ENCODE measurements at places on chromosomes 1 and 21. TPM values are rescaled to one million over a fixed set of nuclear protein-coding genes. Genes with fewer than 3 reads are reported as not detected.

DNA sequence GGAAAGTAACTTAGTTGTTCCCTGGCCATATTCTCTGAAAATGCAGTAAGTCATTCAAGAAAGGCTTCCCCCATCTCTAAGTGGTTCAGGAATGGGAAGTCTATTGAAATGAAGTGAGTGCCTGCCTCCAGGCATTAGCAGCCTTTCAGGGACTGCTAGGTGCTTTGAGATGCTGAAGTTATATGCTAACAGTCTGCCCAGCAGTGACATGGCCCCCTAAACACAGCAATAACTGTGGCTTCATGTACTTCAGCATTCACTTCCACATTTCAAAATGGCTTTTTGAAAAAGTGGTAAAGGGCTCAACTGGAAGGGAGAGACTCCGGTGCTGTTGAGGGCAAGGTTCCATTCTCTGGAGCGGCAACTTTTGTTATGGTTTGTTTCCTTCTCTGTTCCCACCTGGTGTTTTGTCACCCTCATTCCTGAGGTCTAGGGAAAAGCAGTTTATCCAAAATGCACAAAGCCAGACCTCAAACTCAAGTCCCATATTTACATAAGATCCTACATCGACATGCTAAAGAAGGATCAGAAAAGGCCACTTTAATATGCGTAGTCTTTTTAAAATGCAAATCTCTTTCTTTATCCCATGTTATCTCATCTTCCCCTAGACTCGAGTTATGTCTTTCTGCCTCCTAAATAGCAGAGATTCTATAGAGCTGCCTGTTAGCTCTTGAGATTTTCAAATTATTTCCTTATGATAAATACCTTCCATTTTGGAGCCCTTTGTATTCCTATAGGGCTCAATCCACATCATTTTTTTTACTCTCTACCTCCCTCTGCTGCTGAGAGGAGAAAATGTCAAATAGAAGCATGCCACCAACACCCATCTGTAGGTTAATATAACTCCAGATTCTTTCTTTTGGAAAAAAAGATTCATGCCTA lies 34.2 kb upstream of the LRRC8C start:
- DNase-seq, result no peak

DNA sequence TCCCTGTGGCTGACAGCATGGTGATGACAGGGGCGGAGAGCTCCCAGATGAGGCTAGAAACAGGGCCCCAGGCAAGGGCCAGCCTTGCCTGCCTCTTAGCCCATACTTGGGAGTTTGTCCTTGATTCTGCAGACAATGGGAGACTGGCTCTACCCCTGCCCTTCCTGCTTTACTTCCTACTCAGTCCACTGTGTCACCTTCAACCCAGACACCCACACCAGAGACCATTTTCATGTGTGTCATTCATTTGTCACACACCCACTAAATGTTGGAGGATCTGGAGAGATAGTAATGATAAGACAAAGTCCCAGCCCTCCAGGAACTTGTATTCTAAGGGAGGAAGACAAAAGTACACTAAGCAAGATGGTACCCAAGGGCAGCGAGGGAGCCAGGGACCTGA lies 43.7 kb downstream of the SYT6 start:
- no peak for DNase-seq

DNA sequence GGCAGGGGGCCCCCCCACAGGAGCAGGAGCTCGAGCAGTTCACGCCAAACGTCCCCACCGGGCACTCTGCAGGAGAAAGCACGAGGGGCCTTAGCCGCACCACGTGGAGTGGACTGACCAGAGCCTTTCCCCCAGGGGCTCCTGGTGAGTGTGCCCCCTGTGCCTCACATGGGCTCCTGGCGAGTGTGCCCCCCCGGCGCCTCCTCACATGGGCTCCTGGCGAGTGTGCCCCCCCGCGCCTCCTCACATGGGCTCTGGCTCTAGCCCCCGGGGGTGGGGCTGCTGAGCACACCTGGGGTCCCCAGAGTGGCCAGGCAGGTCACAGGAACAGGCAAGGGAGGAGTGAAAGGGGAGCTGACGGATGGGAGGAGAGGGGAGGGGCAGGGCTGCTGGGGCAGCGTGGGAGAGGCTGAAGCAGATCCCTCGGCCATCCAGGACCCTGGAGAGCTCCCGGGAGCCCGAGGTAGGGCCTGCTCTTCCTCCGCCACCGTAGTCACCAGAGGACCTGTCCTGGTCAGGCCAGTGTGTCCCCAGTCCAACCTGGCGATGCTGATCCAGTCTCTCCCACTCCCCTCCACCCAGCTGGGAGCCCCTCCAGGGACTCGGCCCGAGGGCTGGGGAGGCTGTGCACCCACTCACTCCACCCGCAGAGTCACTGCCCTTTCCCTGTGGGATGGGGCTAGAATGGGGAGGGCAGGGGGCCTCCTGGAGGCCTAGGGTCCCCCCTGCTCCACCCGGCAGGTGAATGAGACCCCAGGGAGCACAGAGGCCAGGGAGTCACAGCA lies 47.6 kb downstream of the ARHGEF16 start:
- no peak for DNase-seq

DNA sequence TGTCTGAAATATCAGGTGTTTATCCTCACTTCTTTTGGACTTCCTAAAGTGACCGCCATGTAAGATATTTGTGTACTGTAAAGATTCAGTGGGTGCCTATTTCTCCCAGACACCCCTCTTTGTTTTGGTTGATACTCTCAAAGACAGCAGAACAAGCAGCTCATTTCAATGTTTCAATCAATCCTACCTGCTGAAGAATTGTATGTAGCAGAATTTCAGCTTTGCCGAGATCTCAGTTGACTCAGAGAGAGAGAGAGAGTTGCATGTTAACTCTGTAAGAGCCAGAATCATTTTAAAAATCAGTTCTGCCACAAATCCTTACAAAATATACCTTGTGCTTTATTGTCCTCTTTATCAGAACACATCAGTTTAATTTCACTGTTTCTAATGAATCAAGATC lies 987.3 kb downstream of the ADGRL2 start:
- DNase-seq, result no peak

DNA sequence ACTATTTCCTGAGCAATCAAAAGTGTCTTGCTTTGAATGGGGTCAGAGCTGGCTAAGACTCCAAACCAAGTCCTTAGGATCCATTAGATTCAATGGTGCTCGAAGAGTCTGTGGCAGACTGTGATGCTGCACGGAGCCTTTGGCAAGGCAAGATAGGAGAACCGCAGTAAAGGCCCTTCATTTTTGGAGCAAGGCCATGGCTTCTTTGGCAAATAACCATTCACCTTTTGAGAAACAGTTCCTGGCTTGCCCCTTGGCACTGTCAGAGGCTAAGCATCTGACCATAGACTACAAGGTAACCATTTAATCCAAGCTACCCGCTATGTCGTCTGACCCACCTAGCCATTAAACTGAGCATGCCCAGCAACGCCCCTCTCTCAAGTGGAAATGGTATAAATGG lies 45.2 kb downstream of the EDN2 start:
- no peak for DNase-seq

DNA sequence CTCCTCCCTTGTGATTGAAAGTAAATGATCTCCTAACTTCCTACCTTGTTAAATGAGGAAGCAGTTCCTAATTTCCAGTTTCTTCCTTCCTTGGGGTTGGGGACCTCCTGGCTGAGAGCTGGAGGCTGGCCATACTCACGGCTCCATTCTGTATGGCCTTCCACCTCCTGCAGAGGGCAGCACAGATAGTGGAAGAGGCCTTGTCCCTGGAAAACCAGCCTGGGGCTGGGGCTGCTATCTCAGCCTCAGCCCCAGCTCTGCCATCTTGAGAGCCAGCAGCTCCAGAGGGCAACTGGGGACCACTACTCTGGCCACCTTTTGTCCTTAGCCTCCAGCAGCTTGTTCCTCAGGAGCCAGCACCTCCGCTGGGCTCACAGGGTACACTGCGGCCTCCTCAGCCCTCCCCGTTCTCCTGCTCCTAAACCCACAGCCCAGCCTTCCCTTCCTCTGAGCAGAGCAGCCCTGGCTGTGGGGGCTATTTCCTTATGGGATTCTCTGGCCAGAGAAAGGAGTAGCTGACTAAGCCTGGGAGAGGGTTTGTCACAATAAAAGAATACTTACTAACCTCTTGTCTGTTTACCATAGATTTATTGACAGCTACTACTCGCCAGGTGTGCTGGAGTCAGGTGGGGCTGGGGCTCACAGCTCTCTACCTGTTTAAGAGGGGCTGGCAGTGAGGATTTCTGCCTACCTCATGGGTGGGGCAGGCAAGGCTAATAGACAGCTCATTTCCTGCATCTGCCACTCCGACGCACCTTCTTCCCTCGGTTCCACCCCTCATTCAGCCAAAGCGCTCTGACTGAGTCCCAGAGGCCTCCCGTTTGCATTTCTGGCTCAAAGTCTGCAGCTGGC lies 6.3 kb downstream of the TMEM234 start:
- DNase-seq, result no peak

DNA sequence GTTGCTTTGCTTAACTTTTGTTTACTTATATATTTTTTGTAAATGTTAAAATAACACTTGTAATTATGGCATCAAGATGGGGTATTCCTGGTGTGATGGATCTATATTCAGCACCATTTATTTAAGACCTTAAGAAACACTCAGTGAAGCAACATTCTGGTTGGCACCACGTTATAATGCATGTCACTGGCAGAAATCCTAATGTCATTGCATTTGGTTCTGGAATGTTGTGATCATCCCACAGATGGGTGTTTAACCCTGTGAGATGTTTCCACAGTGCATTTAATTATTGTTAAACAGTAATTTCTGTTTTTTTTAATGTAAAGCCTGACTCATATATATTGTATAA lies 116.5 kb downstream of the NOS1AP start:
- no peak for DNase-seq

- no peak for DNase-seq
Observed at GRCh38 chr1:181551754-181552153, 68.4 kb downstream of the CACNA1E start.

- DNase-seq, result no peak
Observed at GRCh38 chr1:56194701-56195300, 384.6 kb downstream of the PLPP3 start.

IFI44L gene
- total RNA-seq, result 8.6 TPM

C1orf53 gene
- total RNA-seq, result 9.9 TPM

GRCh38 chr1:175888996-175889395 lies 145.6 kb upstream of the TNR start:
- DNase-seq, result no peak

PLA2G2D gene
- total RNA-seq, result not detected

DNA sequence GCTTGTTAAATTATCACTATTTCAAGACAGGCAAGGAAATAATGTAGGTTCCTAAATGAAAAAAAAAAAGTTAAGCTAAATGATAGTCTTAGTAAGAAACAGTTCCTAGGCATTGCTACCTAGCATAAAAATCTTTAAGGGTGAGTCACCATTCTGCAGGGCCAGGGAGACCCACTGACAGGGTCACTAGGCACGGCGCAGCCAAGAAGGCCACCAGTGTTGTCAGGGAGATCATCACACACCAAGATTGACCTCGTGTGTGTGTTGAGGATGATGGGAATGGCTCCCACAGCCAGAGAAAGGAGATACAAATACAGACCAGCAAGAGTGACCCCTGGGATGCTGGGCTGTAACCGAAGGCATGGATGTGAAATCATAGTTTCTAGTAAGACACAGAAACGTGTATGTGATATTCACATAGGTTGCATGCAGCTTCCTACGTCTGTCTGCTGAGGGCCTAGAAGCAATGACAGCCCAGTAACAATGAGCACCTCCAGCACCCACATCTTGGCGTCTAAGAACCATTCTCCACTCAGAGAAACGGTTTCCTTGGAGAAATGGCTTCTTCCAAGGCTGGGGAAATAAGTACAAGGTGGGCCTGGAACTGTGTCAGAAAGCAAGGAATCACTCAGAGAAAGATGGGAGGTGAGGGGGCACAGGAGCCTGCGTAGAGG lies 29.1 kb downstream of the RIPK4 start:
- DNase-seq, result no peak

DNA sequence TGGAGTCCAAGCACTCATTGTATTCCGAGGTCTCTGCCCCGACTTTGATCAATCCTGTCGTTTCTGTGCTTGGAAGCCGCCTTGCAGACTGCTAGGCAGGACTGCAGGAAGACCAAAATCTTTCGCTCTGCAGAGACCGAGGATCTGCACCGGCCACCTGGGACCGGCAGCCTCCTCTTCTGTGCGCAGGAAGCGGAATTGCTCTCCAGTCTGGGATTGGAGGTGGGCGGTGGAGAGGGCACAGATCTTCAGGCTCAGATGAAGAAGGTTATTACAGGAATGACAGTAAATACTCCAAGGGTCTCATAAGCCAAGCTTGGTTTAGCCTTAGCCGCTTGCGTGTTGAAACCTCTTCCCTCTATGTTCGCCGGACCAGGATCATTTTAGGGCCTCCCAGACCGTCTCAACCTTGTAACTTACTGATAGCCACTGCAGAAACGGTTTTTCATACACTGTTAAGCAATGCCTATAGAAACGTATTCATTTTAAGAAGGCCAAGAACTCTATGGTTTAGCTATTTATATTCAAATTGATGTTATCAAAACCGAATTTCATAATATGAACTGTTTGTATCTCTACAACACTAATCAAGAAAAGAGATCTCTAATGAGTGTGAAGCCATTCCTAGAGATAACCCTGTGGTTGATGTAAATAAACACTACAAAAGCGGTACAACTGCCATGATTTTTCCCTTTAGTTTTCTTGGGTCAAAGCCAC lies 1.1 kb downstream of the MIA3 start:
- no peak for DNase-seq

DNA sequence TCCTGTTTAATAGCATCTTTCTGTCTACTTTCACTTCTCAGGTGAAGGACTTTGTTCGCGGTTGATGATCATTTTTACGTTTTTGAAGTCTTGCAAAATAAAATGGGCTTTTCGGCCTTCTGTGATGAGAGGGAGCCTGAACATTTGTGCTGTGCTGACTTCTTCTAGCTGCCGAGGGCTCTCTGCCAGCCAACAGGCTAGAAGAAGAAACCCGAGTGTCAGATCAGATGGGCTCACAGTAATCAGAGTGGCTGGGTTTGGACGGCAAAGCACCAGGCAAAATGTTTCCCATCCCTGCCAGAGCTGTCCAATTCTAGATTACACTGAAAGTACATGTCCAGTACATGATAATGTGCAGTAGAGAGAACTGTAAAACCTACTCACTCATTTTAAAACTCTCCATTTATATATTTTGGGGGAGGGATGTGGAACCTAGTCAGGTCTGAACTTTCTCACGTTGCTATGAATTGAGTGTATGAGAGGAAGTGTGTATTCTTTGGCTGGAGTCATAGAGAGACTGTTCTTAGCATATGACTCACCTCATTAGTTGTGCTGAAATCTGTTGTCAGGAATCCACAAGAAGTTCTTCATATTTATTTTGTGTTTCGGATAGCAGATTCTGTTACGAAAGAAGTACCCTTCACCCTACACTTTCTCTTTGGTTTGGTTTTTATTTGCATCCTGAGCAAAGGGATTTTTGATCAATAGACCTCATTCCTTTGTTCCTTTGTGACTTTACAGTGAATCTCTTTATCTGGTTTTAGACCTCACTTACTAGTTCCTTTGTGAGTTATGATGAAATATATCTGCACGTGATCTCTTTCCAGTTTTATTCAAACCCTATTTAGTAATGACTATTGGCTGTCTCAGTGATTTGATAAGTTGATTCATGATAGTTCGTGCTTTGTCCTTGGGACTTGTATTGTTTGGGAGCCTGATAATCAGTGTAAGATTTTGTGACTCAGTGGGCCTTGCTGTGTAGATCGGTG lies 4.8 kb downstream of the ATP1A1 start:
- peak; percentile 69 for DNase-seq

DIP2A gene
- total RNA-seq, result 22.6 TPM

BMP8B gene
- total RNA-seq, result 2.8 TPM

Measured in kidney epithelial cell (primary cell).